WERI-Rb-1 (cell line): ENCODE measurements at places on chromosomes 3 and 15.

- DNase-seq = no peak
These were observed 489.7 kb downstream of the MAGI1 start for GRCh38 chr3:65548848-65549625.

- peak; percentile 36 for DNase-seq
These were observed 368.9 kb upstream of the PLSCR5 start for GRCh38 chr3:146974001-146974400.

- no peak for DNase-seq
These were observed 1.1 kb downstream of the CCR4 start for GRCh38 chr3:32952369-32953077.

- DNase-seq = no peak
These were observed 18.4 kb downstream of the CA12 start for GRCh38 chr15:63363292-63363691.

GRCh38 chr15:62509395-62509958 is 344.4 kb upstream of the C2CD4B start:
- DNase-seq = no peak

- DNase-seq = no peak
These were observed 163.6 kb downstream of the FAM43A start for GRCh38 chr3:194849166-194849875.

DNA sequence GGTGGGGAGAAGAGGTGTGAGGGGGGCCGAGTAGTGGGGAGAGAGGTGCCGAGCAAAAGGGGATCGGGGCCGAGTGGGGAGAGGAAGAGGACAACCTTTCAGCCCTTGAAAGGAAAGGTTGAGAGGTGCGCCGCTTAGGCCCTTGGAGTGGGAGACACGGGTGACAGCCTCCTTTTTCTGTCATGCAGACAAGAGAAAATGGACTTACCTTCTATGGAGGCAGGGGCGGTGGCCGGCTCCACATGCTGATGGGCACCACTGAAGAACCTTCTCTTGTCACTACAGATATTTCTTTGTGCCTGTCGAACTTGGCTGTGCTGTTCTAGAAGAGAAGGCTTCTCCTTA is 421 bp downstream of the KLHL18 start:
- no peak for DNase-seq
